ENCODE measurements at places on chromosomes 7 and 10.

DNA sequence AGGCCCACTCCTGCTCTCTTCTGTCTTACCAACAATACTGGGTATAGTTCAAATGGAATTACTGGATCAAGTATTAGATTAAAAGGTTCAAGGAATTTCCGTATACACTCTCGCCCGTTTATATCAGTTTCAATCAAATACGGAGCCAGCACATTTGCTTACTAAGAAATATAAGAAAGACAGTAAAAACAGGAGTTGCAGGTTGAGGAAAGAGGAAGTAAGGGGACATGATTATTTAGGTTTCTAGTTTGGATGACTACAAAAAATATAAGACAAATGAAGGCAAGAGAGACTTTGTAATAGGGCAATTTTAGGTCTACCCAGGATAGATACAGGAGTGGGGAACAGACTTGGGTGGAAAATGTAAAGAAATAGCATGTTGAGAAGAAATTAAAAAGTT lies 109.9 kb upstream of the ABI1 start:
- DNase-seq, result no peak

- no peak for DNase-seq
Measured at GRCh38 chr10:47154762-47155161, 145.2 kb upstream of the GDF10 start.

GRCh38 chr7:4882169-4883032 lies 1.1 kb downstream of the RADIL start:
- no peak for DNase-seq

- no peak for DNase-seq
Measured at GRCh38 chr7:127226685-127227374, 25.9 kb downstream of the GRM8 start.

Measured in effector memory CD8-positive, alpha-beta T cell (primary cell).